ENCODE measurements at places on chromosomes 16 and 17. TPM values are rescaled to one million over a fixed set of nuclear protein-coding genes. Genes with fewer than 3 reads are reported as not detected.

TNS4 gene
- total RNA-seq: 188 TPM

TVP23A gene
- total RNA-seq: 0.20 TPM

TP53TG3 gene
- total RNA-seq: 0.49 TPM

KRT20 gene
- 0.25 TPM for total RNA-seq

EPN3 gene
- 0.12 TPM for total RNA-seq

CDRT15 gene
- not detected for total RNA-seq

CHST5 gene
- total RNA-seq: not detected

Data from A549 treated with AZD2906 at 1 μM for 4 hours (cell line).